NCI-H2081 (cell line): ENCODE measurements at places on chromosomes 5 and 9.

DNA sequence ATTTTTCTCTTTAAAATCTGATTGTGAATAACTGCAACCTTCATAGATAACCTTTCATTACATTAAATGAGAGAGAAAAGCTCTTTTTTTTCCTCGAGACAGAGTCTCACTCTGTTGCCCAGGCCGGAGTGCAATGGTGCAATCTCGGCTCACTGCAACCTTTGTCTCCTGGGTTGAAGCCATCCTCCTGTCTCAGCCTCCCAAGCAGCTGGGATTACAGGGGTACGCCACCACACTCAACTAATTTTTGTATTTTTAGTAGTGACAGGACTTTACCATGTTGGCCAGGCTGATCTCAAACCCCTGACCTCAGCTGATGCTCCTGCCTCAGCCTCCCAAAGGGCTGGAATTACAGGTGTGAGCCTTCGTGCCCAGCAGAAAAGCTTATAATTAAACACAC, 69.9 kb upstream of the ERBIN start:
- no peak for DNase-seq

GRCh38 chr5:21199087-21199486, 1211.1 kb upstream of the CDH18 start:
- no peak for DNase-seq

- DNase-seq, result no peak
Observed at GRCh38 chr5:4511996-4512656, 628.0 kb upstream of the ADAMTS16 start.

DNA sequence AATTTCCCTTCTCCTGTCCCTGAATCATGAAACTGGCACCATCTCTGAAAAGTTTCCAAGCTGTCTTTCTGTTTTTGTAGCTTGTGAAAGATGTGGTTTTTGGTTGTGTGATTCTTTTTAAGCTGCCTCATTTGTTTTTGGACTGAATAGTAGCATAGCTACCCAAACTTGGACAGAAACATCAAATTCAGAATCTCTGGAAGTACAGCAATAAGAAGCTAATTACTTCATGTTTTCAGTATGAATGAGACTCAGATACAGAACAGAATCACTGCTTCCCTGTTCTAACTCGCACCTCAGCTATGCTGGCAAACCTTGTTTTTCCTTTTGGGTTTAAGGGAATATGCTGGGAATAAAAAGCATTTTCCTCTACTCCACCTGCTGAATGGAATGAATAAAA, 101.0 kb downstream of the FGF1 start:
- DNase-seq, result no peak

DNA sequence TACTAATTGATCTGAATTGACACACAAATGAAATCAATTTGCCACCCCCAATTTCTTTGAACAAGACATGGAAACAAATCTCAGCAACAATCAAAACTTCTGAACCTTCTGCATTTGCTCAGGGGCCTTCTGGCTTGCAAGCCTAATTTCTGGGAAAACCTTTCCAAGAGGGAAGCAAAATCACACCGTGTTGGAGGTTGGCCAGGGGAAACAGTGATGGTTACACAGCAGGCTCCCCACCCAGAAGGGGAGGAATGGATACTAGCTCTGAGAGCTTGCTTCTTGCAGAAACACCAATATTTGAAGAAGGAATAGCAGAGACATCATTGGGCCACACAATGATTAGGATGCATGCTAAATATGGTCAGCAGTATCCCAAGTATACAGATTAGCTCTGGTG, 488.6 kb upstream of the TRPC7 start:
- no peak for DNase-seq

- DNase-seq, result no peak
Observed at GRCh38 chr9:129198319-129199043, 20.4 kb upstream of the IER5L start.

GRCh38 chr5:32315221-32316014, 2.7 kb upstream of the MTMR12 start:
- no peak for DNase-seq

- no peak for DNase-seq
Observed at GRCh38 chr5:35876454-35876853, 19.8 kb downstream of the IL7R start.

GRCh38 chr9:116209414-116210116, 56.0 kb downstream of the PAPPA start:
- DNase-seq, result no peak

- no peak for DNase-seq
Observed at GRCh38 chr5:53123702-53124101, 14.1 kb upstream of the MOCS2 start.

DNA sequence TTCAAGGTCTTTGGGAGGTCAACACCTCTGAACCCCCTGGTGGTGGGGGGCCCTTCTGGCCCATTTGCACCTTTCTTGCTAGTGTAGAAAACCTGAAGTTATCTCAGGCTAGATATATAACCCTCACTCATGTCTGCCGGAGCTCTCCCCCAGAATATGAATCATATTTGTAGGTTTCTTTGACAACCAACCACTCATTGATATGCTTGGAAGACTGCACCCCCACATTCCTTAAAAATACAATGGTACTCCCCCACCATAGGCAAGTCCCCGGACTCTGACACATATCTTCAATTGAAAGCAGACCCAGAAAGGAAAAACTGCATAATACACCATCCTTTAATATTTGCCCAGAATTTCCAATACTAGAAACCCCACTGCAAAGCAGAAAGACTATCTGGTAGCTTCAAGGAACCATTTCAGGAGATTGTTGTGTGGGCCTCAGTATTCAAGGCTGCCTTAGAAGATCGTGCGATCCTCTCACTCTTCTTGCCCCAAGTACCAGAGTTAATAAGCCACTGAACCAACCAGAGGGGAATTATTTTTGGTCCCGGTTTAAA, 978 bp upstream of the UBE2B start:
- no peak for DNase-seq

DNA sequence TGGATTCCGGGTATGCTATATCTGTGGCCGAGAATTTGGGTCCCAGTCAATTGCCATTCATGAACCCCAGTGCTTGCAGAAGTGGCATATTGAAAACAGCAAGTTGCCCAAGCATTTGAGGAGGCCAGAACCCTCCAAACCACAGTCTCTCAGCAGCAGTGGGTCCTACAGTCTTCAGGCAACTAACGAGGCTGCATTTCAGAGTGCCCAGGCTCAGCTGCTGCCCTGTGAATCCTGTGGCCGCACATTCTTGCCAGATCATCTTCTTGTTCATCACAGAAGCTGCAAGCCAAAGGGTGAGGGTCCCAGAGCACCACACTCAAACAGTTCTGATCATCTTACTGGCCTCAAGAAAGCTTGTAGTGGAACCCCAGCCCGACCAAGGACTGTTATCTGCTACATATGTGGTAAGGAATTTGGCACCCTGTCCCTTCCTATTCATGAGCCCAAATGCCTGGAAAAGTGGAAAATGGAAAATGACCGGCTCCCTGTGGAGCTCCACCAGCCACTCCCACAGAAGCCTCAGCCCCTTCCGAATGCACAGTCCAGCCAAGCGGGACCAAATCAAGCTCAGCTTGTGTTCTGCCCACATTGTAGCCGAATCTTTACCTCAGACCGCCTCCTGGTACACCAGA, 23.0 kb downstream of the ZNF474 start:
- DNase-seq, result no peak
